ENCODE measurements at places on chromosomes 4 and X.

DNA sequence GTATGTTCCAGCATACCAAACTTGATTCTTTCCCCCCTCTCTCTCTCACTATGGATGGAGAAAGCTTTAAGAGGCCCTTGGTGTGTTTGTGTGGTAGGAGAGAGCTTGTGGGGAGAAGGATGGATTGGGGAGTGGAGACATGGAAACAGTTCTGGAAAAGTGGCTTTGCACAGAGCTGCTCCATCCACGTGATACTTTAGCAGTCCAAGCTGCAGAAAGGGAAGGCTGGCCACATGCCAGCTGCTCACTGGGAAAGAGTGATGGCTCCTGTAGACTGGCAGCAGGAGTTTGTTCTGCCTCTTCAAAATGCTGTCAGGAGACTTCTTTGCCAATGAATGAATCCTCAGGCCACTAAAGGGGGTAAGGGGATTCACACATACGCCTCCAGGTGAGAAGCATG lies 21.7 kb upstream of the SEC24B start:
- DNase-seq: no peak

GRCh38 chrX:54484666-54485065 lies 11.4 kb downstream of the FGD1 start:
- no peak for DNase-seq

GRCh38 chr4:111689731-111690130 lies 455.5 kb upstream of the FAM241A start:
- DNase-seq: no peak

GRCh38 chr4:156870131-156870530 lies 101.5 kb downstream of the PDGFC start:
- no peak for DNase-seq
